ENCODE measurements at places on chromosomes 4 and X.

DNA sequence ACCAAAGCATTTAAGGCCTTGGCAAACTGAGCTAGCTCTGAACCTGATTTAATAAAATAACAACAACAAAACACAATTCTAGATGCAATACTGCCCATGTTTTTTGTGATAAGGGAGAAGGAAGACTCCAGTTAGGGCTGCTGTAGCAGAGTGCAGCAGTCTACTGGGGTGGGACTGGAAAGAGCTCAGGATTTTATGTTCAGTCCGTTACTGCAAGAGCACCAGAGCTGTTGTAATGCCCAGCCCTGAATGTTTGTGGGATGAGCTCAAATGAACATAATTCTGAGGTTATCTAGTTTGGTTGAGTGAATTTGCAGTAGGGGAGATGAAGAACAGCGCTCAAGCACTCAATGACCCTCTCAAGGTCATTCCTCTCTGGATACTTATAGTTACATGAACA lies 743.8 kb downstream of the FAT4 start:
- DNase-seq = peak; percentile 73

DNA sequence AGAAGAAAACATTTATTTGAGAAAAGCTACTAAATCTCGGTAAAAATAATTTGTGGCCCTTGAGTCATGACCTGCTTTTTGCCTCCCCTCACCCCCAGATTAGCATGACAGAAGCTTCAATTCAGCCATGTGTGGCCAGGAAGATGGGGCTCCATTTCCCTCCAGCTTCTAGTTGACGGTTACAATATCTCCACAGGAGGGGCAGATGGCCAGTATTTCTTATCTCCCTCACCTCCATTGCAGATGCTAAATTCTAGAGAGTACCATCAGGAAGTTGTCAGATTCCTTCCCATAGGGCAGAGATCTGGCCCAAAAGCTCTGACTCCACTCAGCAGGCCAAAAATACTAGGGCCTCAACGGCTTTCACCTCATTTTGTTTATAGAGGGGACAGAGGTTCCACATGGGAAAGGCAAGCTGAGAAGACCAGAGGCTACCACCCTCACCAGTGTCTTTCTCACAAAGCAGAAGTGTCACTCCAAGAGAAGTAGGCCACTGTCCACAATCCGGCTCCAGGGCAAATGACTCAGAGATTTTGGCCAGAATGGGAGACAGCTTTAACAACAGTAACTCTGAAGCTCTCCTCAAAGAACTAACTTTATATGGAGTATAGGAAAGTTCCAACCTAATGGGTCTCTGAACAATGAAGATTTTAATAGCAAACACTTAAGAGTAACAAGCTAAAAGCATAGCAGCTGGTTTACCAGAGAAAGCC lies 108.3 kb downstream of the TBC1D19 start:
- DNase-seq = no peak

DNA sequence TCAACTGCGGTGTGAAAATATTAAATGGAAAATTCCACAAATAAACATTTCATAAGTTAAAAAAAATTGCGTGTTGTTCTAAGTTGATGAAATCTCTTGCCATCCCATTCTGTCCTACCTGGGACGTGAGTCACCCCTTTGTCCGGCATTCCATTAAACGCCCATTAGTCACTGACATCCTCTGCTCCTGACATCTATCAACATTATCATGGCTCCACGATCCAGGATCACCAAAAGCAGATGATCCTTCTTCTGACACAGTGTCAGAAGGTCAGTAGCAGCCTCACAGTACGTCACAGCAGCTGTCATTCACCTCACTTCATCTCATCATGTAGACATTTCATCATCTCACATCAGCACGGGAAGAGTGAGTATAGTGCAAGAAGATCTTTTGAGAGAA lies 125.7 kb downstream of the ZNF827 start:
- no peak for DNase-seq

- no peak for DNase-seq
These were observed 176.2 kb downstream of the MID1 start for GRCh38 chrX:10444204-10444603.

DNA sequence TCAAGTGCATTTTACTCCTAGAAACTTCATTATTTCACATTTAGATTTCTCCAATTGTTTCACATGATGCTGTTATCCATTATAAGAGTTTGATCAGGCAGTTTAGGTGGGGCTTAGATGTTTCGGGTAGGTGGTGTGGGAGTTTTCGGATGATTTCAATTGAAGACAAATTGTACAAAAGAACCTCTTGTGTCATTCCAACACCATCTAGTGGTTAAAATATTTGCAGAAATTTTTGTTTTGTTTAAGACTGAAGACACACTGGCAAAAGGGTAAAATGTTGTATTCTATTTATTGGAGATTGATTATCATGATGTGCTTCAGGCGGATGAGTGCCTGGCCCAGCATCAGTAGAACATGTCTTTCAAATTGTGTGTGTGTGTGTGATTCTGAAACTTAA lies 212.7 kb downstream of the SH3BGRL start:
- no peak for DNase-seq

- DNase-seq = no peak
These were observed 16.8 kb downstream of the UGT8 start for GRCh38 chr4:114615435-114615834.

Measured in umbilical cord (tissue), 2 donors.